GM23248 (cell line): ENCODE measurements at places on chromosomes 2 and 18. TPM values are rescaled to one million over a fixed set of nuclear protein-coding genes. Genes with fewer than 3 reads are reported as not detected.

Gene AQP12A
- polyA plus RNA-seq: not detected in 2 replicates

Gene ABCB11
- not detected in 2 replicates for polyA plus RNA-seq

Gene RASGRP3
- 0.18 and 0.23 TPM in 2 replicates for polyA plus RNA-seq

Gene ANKRD23
- 0.95 and 1.4 TPM in 2 replicates for polyA plus RNA-seq

Gene RSAD2
- not detected in 2 replicates for polyA plus RNA-seq

Gene CCDC74B
- polyA plus RNA-seq: 8.0 and 10.8 TPM in 2 replicates

Gene BCL11A
- polyA plus RNA-seq: 8.9 and 9.6 TPM in 2 replicates

Gene CLHC1
- polyA plus RNA-seq: 5.2 and 5.6 TPM in 2 replicates

Gene RAB6D
- 0.15 and 0.27 TPM in 2 replicates for polyA plus RNA-seq

Gene CCDC138
- polyA plus RNA-seq: 1.8 and 3.2 TPM in 2 replicates

Gene ABHD1
- not detected in 2 replicates for polyA plus RNA-seq

Gene FOXI3
- polyA plus RNA-seq: not detected in 2 replicates

Gene ARHGAP28
- polyA plus RNA-seq: 0.20 and 0.25 TPM in 2 replicates

Gene TUBA3D
- polyA plus RNA-seq: not detected in 2 replicates

Gene TUBA4B
- not detected in 2 replicates for polyA plus RNA-seq

Gene RAB11FIP5
- 34.4 and 35.0 TPM in 2 replicates for polyA plus RNA-seq
